Stimulated activated CD4-positive, alpha-beta T cell treated with anti-CD3 and anti-CD28 coated beads, Interleukin-12 subunit alpha, Interleukin-12 subunit beta, amount 100 ng/mL, for 24 hours (primary cell): ENCODE measurements at places on chromosomes 7 and 10.

- no peak for DNase-seq
Observed at GRCh38 chr7:137687556-137688265, 159.1 kb downstream of the DGKI start.

GRCh38 chr7:105759670-105760550, 116.5 kb downstream of the ATXN7L1 start:
- no peak for DNase-seq

DNA sequence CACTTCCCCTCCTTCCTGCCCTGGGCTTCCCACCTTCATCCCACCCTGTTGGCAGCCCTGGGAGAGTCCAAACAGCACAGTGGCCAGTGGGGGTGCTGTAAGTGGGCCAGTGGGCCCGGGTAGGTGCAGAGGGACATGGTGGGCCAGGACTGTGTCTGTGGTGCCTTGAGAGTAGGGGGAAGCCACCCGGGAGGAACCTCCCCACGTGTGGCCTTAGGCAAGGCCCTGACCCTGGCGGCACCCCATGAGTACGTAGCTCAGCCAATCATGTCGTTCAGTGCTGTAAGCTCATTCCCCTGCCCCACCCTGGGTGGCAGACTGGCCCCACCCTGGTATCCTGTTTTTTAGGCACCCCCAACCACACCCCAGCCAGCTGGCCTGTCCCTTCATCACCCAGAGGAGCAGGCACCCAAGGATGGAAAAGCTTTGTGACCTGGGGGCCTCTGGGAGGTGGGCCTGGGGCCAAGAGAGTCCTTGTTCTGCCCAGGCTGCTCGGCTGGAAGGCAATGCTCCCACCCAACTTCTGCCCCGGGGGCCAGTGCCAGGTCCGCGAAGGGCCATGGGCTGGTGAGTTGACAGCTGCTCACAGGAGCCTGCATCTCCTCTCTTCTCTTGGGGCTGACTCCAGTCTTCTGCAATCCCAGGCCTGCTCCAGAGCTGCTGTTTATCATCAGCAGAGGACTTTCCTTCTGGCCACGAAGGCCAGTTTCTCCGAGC, 41.6 kb downstream of the TSPAN15 start:
- no peak for DNase-seq

GRCh38 chr10:60788544-60788943, 10.3 kb downstream of the CDK1 start:
- no peak for DNase-seq

DNA sequence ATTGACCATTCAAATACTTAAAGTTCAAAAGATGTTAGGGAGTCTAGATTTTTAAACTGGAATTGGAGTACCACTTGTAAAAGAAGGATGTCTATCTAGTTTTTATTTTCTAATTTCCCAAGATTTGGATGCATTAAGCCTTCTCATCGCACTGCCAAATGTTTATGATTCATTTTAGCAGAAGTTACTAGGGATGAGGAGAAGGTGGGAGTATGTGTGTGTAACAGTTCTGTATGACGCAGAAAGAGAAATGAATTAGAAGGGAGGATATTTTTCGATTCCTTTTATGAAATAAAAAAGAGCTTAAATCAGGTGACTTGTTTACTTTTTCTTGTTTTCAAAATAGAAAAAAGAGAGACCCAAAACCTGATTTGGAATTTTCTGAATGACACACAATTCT, 6.8 kb upstream of the SLK start:
- DNase-seq, result no peak

- no peak for DNase-seq
Observed at GRCh38 chr7:97317575-97317974, 200.1 kb downstream of the SDHAF3 start.

GRCh38 chr10:4847561-4848355, 21.8 kb downstream of the AKR1E2 start:
- DNase-seq, result no peak

DNA sequence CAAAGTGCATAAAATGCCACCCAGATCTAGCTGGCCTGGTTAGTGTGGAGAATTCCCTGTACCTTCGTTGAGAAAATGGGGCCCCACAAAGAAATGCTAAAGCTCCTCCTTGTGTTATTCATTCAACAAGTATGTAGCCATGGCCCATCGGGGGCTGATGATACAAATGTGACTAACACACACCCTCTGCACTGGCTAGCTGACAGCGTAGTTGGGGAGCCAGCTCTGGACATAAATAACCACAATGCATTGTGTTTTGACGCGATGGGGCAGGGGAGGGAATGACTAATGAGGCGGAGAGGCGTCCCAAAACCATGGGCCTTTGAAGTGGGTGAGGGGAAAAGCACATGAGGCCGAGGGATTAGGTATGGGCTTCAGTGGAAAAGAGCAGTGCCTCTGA, 28.2 kb upstream of the ASL start:
- DNase-seq, result no peak

DNA sequence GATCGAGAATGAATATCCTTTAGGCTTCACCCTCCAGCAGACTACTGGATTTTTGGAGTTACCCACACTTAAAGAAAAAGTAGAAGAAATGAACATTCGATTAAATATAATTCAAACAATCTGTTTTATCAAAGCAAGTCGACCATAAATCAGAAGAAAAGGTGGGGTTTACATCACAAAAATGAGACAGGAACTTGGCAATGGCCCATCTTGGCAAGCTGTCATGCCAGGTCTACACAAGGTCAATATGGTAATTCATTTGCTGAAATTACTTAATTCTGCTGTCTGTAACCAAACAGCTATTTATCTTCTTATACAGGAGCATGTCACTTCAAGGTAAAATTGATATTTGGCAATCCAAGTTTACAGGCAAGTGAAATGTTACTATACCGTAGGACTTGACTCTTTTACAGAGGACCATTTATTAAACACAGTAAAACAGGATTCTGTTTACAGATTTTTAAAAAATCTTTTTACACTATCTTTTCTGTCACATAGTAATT, 640.6 kb upstream of the NRP1 start:
- no peak for DNase-seq
